CD4-positive, alpha-beta T cell treated with Interleukin-17A for 4 hours (primary cell): ENCODE measurements at places on chromosomes 11 and 22.

GRCh38 chr22:30472994-30473720 lies 1.3 kb upstream of the SEC14L3 start:
- DNase-seq: no peak

GRCh38 chr11:69240332-69241074 lies 53.5 kb upstream of the MYEOV start:
- peak; percentile 15 for DNase-seq

GRCh38 chr22:46083383-46084350 lies 66.7 kb upstream of the PPARA start:
- DNase-seq: no peak

- peak; percentile 70 for DNase-seq
These were observed 2.5 kb downstream of the RAC2 start for GRCh38 chr22:37241351-37242142.

DNA sequence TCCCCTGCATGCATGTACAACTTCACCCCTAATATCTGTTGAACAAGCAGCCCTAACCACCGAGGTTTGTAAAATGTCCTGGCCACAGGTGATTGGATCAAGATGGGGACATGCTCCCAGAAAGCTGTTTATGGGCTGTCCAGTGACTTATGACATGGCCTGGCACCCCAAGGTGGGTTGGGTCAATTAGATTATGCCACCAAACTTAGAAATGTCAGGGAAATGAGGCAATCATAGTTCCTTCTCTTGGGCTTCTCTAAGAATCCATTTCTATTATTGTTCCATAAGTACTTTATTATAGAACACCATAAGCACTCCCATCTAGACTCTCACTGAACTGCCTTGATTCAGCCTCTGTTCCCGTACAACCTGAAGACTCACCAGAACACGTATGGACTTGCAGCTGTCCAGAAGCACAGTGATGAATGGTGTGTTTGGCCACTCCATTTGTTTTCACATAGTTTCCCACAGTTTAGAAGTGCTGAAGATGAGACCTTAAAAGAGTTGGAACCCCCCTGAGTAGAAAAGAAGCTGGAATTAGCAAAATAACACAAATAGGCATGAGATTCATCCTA lies 45.5 kb upstream of the OLFML1 start:
- DNase-seq: no peak

- no peak for DNase-seq
These were observed 108.1 kb downstream of the SGSM3 start for GRCh38 chr22:40478338-40479125.

GRCh38 chr22:36213586-36213985 lies 12.0 kb upstream of the APOL4 start:
- DNase-seq: no peak

DNA sequence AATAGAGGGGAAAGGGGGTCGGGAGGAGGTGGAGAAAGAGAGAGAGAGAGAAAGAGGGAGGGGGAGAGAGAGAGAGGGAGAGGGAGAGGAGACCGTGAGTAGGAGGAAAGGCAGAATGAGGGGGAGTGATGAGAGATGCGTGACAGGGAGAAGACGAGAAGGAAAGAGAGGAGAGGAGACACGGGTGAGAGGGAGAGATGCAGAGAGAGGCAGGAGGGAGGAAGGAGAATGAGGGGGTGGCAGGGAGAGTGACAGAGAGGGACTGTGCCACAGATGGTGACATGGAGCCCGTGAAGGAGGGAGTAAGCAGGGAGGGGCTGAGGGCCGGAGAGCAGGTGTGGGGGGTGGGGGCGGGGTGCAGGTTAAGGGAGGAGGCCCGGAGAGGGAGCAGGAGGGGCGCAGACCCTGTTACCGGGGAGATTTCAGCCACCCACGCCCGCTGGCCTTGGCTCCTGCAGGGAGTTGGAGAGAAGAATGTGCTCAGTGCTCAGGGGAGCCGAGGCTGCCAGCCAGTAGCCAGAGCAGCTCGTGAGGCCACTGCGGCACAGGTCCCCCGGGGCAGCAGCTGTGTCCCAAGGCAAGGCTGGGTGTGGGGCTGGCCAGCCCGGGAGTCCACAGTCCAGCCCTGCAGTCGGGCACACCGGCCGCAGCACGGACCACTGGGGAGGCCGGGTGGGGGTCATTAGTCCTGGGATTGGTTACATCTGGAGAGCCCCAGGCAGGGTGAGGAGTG lies at the start of gene SSTR3:
Gene SSTR3 (minus strand): TSS at position 304 of the 733 bp plus-strand sequence. CDS start 4,674 bp downstream, outside the sequence.
- DNase-seq: no peak

DNA sequence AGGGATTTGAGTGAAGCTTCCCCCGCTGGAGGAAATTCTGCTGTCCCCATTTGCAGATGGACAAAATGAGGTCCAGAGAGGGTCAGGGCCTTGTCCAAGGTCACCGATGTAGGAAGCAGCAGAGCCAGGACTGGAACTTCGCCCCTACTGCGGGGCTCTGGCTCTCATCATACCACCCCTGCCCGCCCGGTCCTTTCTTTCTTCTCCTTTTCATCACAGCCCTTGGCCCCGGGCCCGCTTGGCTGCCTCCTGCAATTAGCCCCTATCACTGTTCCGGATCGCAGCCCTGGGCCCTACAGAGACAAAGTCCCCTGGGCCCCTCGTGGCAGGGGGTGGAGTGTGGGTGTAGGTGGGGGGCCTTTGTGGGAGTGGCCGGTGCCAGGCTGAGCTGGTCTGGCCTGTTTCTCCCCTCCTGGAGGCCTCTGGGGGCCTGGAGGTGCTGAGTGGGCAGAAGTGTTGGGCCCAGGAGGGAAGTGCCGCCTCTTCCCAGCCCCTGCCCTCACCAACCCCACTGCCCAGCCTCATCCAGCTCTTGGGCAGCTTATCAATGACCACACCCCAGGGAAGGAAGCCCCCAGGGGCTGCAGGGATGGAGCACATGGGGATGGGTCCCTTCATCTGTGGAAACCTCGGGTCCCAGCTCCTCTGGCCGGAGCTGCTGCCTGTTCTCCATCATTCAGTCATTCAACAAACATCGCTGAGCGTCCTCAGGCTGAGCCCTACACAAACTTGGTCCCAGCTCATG lies 3.4 kb downstream of the EMID1 start:
- no peak for DNase-seq

DNA sequence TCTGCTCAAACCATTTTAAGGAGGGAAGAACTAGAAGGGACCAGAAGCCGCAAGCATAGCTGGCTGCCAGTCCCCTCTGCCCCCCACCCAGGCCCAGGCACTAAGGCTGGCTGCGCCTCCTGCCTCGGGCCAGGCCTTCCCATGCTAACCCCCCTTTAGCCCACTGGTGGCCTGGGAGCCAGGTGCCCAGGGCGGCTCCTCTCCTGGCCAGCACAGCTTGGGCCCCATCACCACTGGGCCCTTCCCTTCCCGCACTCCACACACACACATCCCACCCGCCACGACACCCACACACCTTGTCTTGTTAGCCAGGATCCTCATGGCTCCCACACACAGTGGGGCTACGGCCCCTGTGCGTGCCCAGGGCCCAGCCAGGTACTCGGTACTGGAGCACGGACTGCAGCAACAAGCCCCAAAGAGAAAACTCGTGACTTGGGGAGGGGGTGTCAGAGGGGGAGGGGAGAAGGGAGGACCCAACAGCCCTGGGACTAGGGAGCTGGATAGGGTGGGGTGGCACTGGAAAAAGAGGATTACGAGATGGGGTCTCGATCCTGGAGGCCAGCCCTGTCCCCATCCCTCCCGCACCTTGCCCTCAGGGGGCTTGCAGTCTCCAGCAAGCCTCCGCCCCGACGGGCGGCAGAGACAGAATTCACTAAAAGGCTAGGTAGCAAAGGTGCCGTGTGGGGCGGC lies 16.0 kb downstream of the BCL9L start:
- DNase-seq: no peak

GRCh38 chr11:2804189-2804588 lies 81.4 kb downstream of the CDKN1C start:
- DNase-seq: no peak

DNA sequence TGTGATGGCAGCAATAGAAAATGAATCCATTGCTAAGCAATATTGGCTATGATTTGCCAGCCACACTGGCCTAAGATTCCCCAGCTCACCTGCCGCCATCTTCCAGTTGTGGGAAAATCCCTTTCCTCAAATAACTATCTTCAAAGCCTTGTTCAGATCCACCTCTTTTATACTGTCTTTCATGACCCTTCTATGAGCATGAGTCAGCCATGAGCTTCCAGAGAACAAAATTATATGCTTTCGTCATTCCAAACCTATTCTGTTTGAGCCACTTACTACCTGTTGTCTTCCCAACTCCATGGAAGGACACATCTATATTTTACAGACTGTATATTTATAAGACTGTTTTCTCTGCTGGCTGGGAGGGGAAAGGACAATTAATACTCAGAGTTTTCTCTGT lies 25.0 kb upstream of the PRSS23 start:
- no peak for DNase-seq

DNA sequence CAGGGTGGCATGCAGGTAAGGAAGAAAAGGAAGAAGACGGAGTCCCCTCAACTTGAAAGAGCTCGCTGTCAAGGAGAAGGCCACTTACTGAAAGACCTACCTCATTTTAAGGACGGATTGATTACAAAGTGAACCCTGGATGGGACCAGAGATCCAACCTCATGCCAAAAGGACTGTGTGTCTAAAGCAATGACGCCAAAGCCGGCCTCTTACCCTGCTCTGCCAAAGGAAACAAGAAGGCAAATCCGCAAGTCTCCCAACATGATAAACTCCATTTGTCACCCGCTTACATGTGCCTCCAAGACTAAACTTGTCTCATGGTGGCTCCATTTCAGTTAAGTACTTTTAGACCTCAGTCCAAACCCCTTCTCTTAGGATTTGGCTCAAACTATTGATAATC lies 148.7 kb upstream of the MTMR2 start:
- DNase-seq: no peak

- DNase-seq: no peak
These were observed 5.3 kb upstream of the RRAS2 start for GRCh38 chr11:14364322-14364721.

- DNase-seq: peak; percentile 40
These were observed 10.2 kb downstream of the YPEL4 start for GRCh38 chr11:57639321-57640067.

DNA sequence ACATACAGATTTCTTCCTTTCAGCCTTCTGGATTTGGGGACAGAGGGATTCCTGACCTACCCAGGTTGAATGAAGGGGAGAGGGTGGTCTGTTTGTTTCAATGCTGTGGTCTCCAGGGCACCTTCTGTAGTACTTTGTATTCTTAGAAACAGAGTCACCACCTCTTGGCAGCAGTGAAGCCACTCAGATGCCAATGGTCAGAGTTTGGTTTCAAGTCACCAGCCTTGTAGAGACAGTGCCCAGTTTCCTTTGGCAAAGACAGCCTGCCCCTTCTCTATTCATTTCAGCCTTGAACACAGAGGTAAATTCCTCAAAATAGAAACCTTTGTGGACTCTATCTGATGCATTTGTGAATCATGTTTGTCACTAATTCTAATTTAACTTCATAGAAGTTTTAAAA lies 111.7 kb upstream of the RASSF10 start:
- DNase-seq: no peak

DNA sequence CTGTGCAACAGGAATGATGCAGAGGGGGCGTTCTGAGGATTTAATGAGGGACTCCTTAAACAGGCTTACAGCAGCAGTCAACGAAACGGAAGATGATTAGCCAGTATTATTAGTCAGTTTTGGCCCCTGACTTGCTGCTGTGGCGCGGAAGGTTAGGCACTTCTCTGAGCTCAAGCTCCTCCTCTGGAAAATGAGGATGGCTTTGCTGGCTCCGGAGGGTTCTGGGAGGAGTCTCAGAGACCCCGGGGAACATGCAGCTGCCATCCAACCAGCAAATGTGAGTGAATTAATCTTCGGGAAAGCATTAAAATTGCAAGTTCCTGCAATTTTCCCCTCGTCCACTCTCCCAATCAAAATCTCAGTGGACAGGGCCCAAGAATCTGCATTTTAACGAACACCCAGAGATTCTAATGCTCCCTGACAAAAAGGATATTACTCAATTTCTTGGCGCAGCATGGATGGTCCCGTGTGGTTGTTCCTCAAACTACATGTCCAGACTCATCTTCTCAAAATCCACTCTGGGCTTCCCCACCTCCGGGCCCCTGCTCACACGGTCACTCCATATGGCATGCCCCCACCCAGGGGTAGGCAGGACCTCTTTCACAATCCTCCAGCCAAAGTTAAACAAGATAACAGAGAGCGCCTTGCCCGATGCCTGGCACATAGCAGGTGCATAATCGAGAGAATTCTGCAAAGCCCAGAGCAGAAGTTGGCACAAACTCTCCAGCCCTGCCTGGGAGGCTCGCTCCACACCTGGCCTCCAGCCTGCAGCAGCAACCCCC lies 6.4 kb downstream of the ELFN2 start:
- no peak for DNase-seq

GRCh38 chr11:119580751-119581150 lies 148.2 kb downstream of the NECTIN1 start:
- no peak for DNase-seq

GRCh38 chr11:45170484-45170883 lies 24.0 kb downstream of the PRDM11 start:
- DNase-seq: no peak

GRCh38 chr11:45788887-45789286 lies 16.1 kb upstream of the SLC35C1 start:
- no peak for DNase-seq

DNA sequence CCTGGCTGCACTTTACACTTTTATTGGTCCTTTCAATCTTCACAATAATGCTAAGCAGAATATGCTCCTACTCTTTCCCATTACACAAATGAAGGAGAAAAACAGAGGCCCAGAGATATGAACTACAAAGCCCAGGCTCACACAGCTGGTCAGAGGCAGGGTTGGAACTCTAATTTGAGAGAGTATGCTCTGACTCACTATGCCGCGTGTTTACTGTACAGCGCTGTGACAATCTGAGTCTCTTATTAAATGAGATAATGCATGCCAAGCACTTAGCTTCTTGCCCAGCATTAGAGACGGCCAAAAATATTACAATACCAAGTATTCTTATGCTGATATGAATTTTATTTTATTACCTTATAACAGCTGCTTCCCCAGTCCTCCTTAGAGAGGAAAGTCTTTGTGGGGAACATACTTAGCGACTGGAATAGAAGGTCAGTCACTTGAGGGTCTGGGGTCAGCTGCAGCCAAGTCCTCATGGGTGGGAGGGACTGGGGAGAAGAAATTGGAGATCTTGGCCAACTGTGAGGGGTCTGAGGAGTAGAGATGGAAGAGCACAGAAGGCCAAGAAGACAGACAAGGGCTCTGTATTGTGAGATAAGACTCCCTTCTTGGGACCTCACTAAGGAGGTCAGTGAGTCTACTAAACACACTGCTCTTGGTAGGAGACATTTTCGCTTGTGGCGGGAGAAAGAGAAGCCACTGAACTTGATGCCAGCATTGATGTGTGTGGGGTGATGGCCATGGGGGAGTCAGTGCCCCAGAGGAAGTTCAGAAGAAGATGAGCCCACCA lies 150.8 kb upstream of the TIMP3 start:
- no peak for DNase-seq
